ENCODE measurements at places on chromosomes 6 and 20.

DNA sequence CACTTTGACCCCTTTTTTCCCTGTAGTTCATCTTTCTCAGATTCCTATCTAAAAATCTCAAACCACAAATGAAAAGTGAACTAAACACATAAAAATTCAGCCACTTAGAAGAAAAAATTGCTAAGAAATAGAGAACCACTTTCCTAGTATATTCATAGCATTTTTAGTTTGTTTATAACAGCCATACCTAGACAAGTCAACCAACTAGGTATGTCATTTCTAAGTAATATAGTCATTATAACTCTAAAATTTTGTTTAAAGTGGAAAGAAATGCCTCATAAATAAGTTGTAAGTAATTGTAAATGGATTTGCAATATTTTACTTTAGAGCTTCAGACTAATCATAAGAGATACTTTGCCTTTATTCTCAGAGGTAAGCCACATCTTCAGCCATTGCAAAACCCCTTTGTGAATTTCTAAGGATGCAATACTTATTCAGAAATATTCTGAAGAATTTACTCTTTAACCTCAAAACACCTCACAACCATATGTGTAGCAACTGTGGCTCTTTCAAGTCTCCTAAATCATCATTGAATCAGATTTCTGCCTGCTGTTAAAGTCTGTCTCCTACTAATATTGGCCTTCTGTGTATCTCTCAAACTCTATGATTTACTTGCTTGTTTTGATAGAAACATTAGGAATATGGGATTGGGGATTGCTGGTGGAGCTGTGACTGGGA lies 6.9 kb upstream of the SUMO4 start:
- DNase-seq, result no peak

- no peak for DNase-seq
Measured at GRCh38 chr6:2534406-2535042, 216.2 kb downstream of the MYLK4 start.

- no peak for DNase-seq
Measured at GRCh38 chr20:20295621-20296498, 72.0 kb upstream of the INSM1 start.

GRCh38 chr20:63893999-63894357 lies 948 bp upstream of the DNAJC5 start:
- no peak for DNase-seq
